Fibroblast of the aortic adventitia (primary cell): ENCODE measurements at places on chromosomes 1 and 21.

- peak; percentile 12 for DNase-seq
Measured at GRCh38 chr21:43352568-43353281, 74.2 kb downstream of the SIK1 start.

- DNase-seq, result no peak
Measured at GRCh38 chr21:44579056-44579832, 1.2 kb downstream of the KRTAP10-5 start.

DNA sequence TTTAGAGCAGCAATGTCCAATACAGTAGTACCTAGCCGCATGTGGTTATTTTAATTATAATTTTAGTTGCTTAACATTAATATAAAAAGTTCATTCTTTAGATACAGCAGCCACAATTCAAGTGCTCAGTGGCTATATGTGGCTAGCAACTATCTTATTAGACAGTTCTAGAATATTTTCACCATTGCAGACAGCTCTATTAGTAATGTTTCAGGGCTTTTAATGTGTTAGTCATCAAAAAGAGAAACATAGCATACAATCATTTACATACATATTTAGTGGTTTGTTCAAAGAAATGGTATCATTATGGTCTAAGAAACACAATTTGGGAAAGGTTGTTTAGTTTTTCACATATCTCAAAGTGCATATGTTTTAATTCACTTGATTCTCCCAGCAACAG, 66.6 kb upstream of the DYNLT5 start:
- DNase-seq, result peak; percentile 9

- no peak for DNase-seq
Measured at GRCh38 chr1:46817814-46818213, 19.0 kb downstream of the CYP4B1 start.

DNA sequence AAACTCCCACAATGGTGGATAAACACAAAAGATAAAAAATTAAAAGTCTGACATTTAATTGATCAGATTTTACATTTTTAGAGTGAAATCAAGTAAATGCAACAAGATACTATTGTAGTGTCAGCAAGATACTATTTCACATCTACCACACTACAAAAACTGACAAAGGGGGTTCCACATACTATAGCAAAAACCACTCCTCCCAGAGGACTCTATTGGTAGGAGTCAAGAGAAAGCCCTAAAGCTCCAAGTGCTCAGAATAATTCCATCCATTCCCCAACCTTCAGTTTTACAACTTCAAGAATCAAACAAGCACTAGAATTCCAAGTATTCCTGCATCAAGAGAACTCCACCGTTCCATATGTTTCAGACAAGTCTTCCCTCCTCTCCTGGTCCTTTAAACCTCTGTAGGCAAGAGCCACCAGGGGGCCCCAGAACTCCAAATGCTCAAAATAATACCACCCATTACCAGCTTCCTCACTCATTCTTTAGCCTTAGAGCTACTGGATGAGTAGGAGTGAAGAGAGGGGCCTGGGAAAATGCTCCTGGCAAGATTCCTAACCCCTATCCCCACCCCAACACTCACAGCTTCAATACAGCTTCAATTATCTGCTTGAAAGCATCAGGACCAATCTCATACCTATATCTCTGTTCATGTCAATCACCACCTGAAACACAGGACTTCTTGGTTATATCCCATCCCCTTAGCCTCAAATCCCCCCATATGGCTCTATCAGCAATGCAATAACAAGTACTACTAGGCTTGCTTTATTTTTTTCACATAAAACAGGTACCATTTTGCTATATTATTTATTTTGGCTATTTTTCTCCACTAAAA, 9.9 kb downstream of the TOR1AIP2 start:
- peak; percentile 58 for DNase-seq

GRCh38 chr1:201048521-201048920, 25.0 kb upstream of the KIF21B start:
- DNase-seq, result no peak

DNA sequence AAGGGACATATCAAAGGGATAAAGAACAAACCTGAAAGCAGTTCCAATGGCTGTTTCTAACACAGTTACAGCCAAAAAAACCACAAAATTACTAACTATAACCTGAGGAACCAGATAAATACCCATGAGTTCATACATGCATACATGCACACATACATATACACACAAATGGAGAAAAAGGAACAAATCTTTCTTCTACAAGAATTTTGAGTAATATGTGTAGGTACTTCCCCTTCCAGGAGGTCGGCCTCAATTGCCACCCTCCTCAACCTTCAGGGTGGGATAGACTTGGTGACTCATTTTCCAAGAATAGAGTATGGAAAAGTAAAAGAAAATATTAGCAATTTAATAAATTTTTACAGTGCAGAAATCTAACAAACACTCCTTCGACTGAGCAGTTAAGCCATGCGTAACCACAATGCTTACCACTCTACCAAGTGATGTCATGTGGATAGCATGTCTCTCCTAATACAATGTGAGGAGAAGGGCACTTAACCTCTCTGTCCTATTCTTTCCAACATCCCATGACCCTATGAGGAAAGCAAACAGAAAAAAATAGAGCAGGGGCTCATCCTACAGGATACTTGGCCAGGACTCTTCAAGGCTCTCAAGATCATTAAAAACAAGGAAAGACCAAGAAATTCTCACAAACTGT, 243.0 kb upstream of the RUNX1 start:
- no peak for DNase-seq

GRCh38 chr1:12644829-12645228, 944 bp downstream of the AADACL4 start:
- DNase-seq, result no peak

- DNase-seq, result no peak
Measured at GRCh38 chr1:37038227-37039093, 4.1 kb upstream of the GRIK3 start.

DNA sequence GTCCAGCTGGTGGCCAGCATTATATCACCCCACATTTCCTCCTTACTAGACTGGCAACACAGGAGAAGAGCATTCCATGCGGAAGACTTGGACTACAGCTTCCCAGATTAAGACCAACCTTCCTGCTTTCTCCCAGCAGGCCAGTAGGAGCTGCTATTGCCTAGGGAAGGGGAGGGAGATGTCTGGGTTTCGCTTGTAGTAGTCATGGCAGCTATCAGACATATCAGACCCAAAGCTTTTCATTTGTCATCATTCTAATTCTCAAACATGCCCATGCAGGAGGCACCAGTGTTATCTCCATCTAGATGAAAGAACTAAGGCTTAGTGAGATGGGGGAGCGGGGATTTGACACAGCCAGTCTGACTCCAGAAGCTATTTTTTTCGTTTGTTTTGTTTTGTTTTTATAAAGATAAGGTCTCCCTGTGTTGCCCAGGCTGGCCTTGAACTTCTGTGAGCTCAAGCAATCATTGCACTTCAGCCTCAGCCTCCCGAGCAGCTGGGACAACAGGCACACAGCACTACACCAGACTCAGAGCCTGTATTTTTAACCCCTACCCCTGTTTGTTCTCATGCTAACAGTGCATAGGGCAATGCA, 4.5 kb downstream of the PLA2G2A start:
- peak; percentile 82 for DNase-seq

GRCh38 chr1:53172426-53173128, 24.0 kb upstream of the CPT2 start:
- peak; percentile 75 for DNase-seq

- no peak for DNase-seq
Measured at GRCh38 chr1:165289556-165289955, 67.0 kb downstream of the LMX1A start.

DNA sequence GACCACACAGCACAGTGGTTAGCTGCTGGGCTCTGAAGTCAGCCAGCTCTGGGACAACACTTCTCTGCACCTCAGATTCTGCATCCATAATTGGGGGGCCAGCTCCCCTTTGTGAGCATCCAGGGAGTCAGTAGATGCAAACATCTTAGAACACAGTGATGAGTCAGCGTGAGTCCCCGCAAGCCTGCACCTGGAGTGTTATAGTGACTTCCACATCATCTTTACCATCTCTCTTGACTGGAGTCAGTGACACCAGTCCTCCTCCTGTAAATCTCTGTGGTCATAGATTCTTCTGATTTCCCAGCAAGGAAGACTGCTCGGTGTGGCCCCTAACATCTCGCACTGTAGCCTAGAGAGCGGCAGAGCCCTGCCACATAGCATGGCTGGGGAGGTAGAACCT, 13.9 kb upstream of the EDN2 start:
- no peak for DNase-seq

DNA sequence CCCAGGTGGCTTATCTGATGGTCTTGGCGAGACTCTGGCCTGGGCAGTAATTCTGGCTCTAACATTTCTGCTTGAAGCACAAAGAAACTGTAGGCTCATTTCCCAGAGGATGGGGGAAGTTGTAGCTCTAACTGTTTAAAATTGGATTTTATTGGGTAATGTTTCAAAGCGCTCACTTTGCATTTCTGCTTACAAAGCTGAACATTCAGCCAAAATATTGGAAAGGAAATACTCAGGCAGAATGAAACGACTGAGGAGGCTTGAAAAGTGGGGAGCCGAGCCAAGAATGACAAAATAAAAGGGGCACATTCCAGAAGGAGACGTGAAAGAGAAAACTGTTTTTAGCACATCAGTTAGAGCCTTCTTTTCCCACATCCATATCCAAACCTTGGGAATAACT, 202.6 kb downstream of the GRIK1 start:
- peak; percentile 46 for DNase-seq

DNA sequence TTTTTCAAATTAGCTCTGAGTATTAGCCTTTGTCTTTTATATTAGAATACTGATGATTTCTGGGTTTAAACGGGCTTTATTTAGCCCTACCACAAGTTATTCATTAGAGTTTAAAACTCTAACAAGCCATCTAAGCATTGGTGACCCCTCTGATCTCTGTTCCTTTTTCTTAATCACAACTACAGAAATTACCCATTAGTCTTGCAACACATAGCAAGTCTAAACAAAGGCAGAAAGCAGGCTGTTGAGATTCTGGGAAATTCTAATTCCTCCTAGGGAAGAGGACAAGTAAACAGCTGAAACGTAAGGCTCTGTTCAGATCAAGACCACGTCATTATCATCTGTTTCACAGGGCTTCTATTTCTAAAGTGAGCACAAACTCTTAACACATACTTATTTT, 491.2 kb upstream of the ZRANB2 start:
- no peak for DNase-seq

DNA sequence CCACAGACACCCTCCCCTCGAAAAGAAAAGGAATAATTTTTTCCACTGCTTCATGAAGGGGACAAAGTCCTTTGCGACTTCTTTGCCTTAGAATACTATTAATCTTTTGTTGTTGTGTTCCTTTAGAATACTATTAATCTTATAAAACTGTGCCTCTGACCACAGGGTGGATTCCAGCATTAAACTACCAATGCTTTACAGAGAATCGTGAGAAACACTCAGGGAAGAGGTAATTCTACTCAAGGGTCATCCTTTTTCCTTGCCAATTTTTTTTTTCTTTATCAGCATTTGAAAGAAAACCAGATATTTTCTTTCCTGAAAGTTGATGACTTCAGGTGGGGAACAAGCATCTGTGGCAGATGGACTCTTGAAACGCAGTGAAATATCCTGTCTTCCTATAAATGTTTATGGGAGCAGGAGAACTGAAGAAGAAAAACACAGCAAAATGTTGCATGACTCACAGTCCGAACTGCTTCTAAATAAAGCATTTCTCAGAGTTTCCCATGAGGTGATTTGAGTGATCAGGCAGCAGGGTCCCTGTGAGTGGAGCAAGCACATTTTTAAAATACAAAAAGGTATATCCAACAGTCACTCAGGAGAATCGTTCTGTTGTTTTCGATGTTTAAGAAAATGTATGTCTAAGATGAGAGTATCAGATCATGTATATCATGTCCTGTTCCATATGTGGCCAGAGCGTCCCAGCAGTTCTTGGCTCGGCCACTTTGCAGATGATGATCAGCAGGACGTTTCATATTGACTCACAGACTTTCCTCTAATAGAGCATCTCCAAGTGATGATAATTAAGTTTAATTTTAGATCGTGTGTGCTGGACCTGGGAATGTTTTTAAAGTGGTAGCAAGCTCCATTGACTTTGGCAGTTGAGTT, 154.2 kb upstream of the RUNX1 start:
- peak; percentile 74 for DNase-seq

DNA sequence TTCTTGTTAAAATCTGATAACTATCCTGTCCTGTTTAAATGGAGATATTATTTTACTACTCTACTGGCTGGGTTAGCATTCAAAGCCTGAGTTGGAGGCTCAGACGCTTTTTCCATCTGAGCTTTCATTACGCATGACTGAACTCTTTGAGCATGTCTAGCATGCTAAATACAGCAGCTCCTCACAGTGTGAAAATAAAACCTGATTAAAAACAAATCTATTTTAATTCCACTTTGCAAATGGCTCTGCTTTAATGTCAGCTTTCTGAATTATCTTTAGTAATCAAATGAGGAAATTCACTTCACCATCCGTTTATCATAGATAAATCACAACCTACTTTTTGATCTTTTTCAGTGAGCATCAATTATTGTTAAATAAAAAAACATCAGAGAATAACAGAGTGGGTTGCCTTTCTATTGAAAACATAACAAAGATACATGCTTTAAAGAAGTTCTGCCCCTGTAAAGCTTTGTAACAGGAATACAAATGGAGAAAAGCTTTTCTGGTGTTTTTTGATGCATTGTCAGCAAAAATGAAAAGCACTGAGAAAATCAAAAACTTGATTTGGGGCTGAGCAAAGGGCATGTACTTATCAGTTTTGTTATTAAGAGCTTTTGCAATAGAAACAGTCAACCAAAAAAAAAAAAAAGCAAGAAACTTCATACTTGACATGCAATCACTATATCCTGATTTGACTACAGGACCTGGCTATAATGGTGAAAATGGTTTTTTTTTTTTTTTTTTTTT, 3.5 kb upstream of the SPEN start:
- DNase-seq, result no peak

GRCh38 chr1:42533101-42533863, 70.2 kb downstream of the CCDC30 start:
- DNase-seq, result peak; percentile 31

DNA sequence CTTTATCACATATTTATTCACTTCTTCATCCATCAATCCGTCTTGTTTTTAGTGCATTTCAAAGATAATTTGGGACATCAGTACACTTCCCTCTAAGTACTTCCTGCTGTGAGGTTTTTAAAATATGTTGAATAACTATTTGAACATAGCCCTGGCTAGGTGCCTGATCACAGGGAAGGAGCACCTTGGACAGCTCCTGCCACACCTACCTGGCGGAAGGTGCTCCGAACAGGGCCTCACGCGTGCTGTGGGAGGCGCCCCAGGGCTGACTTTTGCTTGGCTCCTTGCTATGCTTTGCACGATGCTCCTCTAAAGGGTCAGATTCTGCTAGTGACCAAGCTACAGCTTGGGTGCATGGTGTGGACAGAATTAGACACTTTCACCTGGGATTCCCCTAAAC, 4.9 kb upstream of the ATXN7L2 start:
- DNase-seq, result no peak

- no peak for DNase-seq
Measured at GRCh38 chr1:166721145-166721544, 118.1 kb upstream of the POGK start.

DNA sequence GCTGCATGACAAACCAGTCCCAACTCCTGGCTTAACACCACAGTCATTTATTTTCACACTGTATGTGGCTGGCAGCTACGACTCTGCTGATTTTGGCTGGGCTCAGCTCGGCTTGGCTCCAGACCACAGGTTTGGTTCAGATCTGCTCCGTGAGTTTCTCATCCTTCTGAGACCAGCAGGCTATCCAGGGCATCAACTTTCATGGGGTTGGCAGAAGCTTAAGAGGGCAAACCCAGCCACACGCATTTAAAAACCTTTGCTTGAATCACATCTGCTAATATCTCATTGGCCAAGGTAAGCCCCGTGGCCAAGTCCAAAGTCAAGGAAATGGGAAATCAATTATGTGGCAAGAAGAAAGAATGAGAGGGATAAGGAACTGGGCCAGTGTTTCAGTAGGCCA, 574.2 kb downstream of the MATN1 start:
- DNase-seq, result no peak

- DNase-seq, result peak; percentile 72
Measured at GRCh38 chr1:164630626-164631396, 71.8 kb downstream of the PBX1 start.
